ENCODE measurements at places on chromosomes 5 and 9.

DNA sequence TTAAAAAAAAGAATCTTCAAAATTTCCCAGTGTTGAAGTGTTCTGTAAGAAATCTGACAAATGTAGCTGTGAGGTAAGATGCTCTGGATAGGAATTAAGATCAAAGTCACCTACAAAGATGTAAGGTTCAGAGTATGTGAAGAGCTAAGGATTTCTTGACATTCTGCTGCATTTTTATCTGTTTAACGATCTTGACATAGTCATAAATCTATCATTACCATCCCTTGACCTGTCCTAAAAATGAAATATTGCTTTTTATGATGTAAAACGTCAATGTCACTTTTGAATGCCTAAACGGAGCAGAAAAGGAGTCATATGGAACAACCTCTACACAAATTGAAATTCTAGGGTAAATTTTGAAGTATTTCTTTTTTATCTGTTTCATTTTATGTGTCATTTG, 939.3 kb downstream of the CDH18 start:
- DNase-seq: no peak

- DNase-seq: peak; percentile 41
Measured at GRCh38 chr9:69421908-69422801, 97.1 kb downstream of the ENTREP1 start.

GRCh38 chr9:7146582-7146981, 388.8 kb downstream of the KDM4C start:
- no peak for DNase-seq

DNA sequence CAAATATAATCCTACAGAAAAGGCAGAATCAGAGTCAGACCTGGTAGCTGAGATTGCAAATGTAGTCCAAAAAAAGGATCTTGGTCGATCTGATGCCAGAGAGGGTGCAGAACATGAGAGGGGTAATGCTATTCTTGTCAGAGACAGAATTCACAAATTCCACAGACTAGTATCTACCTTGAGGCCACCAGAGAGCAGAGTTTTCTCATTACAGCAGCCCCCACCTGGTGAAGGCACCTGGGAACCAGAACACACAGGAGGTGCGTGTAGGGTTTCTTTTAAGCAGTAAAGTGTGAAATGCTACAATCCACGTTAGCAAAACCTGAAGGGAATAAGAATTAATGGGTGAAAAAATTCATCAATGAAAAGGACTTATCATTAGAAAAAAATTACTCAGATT, 145.8 kb downstream of the GIN1 start:
- no peak for DNase-seq

Measured in NCI-H187 (cell line).